Activated CD8-positive, alpha-beta memory T cell treated with anti-CD3 and anti-CD28 coated beads, Interleukin-2, amount 50 U/mL, for 48 hours (primary cell): ENCODE measurements at places on chromosomes 3 and 15.

GRCh38 chr3:39278616-39278935 lies 1.3 kb downstream of the CX3CR1 start:
- DNase-seq: no peak

GRCh38 chr3:167502401-167502800 lies 28.6 kb upstream of the SERPINI2 start:
- DNase-seq: no peak

- no peak for DNase-seq
These were observed 111.9 kb upstream of the TSC22D2 start for GRCh38 chr3:150296123-150296735.

DNA sequence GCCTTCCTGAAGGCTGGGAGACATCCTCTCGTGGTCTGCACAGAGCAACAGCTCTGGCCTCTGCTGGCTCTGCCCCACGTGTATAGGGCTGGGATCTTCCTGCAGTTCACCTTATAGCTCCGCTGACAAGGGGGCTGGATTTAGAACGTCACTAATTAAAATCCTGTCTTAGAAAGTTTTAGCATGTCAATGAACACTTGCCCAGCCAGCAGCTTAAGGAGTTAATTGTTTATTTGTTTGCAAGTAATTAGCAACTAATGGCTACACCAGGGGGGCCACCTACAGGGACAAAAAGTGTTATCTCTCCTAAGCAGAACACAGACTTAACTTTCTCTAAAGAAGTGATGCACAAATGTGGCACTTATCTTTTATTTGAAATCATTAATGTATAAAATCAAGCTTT lies at the start of gene HESX1:
Gene HESX1 (minus strand): TSS at position 84 of the 403 bp plus-strand sequence. CDS start 60 bp downstream, at position 24.
- no peak for DNase-seq

- DNase-seq: no peak
These were observed 620.9 kb upstream of the UBE2E2 start for GRCh38 chr3:22582266-22582665.

GRCh38 chr3:51670053-51670822 lies 814 bp upstream of the TEX264 start:
- DNase-seq: no peak

DNA sequence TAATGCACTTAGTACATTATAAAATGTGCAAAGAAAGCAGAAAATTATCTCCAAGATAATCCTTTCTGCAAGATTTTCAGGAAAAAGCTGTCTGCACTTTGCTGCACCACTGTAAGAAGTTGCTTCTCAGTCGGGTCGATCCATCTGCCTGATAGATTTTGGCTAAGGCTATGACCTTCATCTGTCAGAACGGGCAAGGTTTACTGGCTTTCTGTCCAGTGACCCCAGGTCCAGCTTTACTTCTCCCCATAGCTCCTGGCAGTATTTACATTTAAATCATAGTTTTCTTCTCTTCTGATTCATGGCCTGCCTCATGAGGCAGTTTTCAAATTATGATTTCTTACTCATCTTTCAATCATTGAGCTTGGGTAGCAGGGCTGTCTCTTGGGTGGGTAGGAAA lies 422.7 kb downstream of the EPHB1 start:
- no peak for DNase-seq

DNA sequence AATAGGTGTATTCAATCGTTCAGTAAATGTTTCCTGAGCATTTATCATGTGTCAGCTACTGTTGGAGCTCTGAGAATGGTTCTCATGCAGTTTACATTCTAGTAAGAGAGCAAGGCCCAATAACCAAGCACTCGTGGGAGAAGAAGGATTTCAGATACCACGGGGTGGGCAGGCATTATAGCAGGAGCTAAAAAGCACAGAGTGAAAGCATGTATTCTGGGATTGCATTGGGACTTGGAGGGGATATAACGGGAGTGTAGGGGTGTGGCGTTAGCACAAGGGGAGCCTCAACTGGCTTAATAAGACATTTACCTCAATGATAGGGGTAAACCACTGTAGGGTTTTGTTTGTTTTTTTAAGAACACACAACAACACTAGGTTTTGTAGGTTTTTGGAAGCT lies 1.6 kb upstream of the SIAH2 start:
- peak; percentile 44 for DNase-seq

GRCh38 chr15:71180986-71181853 lies 65.9 kb downstream of the THSD4 start:
- DNase-seq: no peak

- no peak for DNase-seq
These were observed 35.3 kb downstream of the ZBTB38 start for GRCh38 chr3:141403576-141403975.

GRCh38 chr15:41435037-41435786 lies 18.3 kb downstream of the RTF1 start:
- no peak for DNase-seq
